Activated T-cell treated with anti-CD3 and anti-CD28 coated beads, Interleukin-2, amount 50 U/mL, for 24 hours (primary cell): ENCODE measurements at places on chromosomes 13 and 19.

DNA sequence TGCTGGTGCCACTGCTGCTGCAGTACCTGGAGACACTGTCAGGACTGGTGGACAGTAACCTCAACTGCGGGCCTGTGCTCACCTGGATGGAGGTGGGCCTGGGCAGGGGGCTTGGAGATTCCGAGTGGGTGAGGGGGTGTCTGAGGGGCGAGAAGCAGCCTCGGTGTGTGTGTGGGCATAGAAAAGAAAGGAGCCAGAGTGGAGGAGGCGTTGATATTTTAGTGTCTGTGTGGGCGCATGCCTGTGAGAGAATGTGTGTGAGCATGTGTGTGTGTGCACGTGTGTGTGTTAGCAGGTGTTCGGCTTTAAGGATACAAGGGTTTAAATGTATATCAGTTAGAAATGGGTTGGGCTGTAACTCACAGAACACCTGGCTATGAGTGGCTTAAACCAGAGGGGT lies 3.7 kb downstream of the ARHGAP33 start:
- no peak for DNase-seq

GRCh38 chr19:46892252-46893179 lies 31.7 kb downstream of the ARHGAP35 start:
- no peak for DNase-seq

DNA sequence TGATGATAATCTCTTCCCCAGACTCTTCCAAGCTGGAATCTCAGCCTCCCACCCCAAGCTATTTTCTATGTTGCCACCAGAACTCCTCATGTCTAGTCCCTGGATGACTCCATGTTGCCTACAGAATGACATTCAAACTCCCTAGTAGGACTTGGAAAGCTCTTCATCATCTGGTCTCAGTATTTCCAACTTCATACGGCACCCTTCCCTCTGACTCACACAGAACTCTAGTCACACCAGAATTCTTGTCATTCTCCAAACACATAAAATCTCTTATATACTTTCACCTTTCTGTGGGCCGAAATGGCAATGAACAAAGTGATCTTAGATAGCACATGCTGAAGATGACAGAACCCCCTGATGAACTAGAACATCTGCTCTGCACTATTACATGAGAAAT lies 86.2 kb downstream of the CAB39L start:
- no peak for DNase-seq

DNA sequence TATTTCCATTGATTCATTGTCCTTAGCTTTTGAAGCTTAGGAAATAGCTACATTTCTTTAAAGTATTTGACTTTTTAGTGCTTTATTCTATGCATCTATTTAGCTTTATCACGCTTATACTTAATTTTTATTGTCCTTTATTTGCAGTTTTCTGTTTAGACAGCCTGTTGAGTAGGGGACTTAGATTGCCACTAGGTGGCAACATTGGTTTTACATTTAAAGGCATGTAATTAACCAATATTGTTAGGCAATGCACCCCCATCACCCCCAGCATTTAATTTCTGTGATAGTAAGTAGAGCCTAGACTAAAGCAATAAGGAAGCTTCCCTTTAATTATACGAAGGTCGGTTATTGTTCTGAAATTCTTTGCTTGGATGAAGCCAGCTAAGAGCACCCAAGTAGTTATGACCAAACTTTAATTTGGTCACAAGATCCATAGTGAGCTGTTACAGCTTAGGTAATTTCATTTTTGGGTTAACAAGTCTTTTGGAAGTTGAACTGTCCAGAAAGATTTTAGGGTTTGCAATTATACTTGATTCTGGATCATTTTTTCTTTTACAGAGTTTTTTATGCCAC lies 36.5 kb downstream of the B3GLCT start:
- no peak for DNase-seq

DNA sequence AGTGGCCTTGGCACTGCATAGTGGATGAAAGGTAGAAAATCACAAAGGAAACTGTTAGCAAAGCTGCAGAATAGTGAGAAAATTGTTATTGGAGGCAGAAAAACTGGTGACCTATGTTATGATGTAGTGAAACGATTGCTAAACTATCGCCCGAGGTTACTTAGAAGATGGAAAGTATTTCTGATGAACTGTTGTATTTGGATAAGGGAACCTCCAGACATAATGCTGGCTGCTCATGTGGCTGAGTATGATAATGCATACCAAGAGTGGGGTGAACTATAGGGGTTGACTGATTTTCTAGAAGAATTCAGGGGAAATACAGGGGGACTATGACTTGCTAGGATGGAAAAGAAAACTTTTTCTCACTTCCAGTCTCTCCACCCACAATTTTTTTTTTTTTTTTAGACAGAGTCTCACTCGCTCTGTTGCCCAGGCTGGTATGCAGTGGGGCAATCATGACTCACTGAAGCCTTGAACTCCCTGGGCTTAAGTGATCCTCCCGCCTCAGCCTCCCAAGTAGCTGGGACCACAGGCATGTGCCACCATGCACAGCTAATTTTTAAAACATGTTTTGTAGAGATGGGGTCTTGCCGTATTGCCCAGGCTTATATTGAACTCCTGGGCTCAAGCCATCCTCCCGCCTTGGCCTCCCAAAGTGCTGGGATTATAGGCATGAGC lies 4.4 kb upstream of the EID2 start:
- DNase-seq = no peak

GRCh38 chr19:58466089-58466759 lies 656 bp upstream of the ZNF324 start:
- DNase-seq = no peak

GRCh38 chr13:25218019-25218418 lies 45.9 kb upstream of the AMER2 start:
- DNase-seq = no peak

DNA sequence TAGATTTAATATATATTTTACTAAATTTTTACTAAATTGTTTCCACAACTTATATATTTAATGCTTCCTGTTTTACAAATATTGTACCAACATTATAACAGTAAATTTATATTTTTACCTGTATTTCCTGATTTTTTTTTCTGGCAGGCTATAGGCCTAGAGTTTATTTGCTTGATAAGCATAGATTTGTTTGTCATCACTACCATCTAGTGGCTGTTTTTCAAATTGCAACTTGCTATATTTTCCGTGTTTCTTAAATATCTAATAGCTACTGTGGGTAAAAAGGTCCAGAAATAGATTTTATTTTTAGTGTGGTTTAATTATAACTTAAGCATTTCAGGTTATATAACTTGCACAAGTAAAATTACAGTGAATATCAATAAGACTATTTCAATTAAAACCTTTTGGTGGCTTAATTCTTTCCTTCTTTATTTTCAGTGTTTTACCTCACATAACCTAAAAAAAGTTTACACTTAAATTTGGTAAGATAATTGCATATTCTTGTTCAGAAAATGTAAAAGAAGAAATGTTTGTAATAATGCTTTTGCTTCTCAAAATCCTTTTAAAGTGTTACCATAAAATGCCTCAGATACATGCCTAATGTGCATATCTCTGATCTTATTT lies 60.6 kb downstream of the NDFIP2 start:
- no peak for DNase-seq

DNA sequence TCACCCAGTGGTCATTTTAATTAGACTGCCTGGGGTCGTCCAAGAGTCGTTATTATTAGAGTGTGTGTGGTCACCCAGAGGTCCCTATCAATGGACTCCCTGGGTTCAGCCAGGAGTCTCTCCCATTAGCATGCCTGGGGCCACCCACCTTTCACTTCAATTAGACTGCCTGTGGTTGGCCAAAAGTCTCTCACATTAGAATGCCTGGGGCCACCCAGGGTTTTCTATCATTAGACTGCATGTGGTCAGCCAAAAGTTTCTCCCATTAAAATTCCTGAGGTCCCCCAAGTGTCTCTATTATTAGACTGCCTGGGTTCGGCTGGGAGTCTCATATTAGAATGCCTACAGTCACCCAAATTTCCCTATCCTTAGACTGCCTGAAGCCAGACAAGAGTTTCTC lies 1472.6 kb downstream of the UQCRFS1 start:
- DNase-seq = no peak

DNA sequence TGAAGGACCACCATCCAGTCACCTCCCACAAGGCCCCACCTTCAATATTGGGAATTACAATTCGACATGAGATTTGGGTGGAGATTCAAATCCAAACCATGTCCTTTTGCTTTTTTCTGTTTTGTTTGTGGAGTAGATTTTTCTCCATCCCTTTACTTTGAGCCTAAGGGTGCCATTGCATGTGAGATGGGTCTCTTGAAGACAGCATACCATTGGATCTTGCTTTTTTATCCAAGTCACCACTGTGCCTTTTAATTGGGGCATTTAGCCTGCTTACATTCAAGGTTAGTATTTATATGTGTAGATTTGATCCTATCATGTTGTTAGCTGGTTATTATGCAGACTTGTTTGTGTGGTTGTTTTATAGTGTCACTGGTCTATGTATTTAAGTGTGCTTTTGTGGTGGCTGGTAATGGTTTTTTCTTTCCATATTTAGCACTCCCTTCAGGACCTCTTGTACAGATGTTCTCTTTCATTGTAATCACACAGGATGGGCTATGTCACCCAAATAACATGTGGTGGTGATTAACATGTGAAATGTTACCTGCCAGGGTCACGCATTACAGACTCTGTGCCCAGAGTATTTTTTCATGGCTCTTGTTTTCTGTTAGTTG lies 58.0 kb downstream of the ZNF823 start:
- no peak for DNase-seq

DNA sequence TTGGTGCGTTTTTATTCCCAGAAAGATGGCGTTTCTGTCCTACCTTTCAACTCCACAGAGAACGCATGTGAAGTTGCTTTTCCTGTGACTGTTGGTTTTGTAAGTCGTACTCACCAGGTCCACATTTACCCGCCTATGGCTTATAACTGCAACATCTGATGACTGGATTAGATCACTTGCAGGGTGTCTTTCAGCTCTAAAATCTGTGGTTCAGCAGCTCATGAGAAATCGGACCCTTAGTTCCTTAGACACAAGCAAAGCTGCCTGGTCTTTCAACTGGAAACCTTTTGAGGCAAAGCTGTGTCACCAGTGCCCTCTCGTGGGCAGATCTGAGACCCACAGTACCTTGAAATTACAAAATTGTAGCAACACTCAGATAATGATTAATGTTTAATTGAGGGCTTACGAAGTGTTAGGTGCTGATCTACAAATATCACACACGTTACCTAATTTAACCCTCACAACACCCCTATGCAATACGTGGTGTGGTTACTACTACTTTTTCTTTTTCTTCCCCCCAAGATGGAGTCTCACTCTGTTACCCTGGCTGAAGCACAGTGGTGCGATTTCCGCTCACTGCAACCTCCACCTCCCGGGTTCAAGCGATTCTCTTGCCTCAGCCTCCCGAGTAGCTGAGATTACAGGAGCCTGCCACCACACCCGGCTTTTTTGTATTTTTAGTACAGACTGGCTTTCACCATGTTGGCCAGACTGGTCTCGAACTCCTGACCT lies 65.4 kb downstream of the RUBCNL start:
- DNase-seq = peak; percentile 77
